Natural killer cell (primary cell): ENCODE measurements at places on chromosomes 3 and 15. TPM values are rescaled to one million over a fixed set of nuclear protein-coding genes. Genes with fewer than 3 reads are reported as not detected.
A peak's percentile ranks its signal among the peaks of the same experiment; 100 is the strongest.

GRCh38 chr15:77483425-77484140 lies 62.9 kb downstream of the HMG20A start:
- DNase-seq = no peak
- no peak overlapping the region for H3K27ac ChIP-seq
- H3K4me3 ChIP-seq = no peak overlapping the region
- no peaks in the 10 kb centered on the region for H3K27me3 ChIP-seq
- H3K4me1 ChIP-seq = no peaks in the 10 kb centered on the region
- H3K36me3 ChIP-seq = peaks cover 57% of the 10 kb centered on the region

DNA sequence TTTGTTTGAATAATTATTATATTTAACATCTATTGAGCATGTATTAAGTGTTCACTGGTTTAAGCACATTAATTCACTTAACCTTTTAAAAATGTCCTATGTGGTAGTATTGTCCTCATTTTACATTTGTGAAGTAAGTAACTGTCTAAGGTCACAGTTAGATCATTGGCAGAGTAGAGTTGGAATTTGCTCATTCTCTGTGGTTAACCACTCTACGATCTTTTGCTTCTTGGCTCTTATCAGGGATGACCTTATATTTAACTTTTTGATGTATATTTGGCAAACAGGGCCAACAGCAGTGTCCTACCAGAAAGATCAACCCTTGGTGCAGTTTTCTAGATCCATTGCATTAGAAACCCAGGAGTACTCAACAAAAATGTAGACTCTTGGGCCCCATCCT lies 34.0 kb downstream of the PXK start:
- DNase-seq = no peak
- no peak overlapping the region for H3K27ac ChIP-seq
- H3K4me3 ChIP-seq = no peak overlapping the region

The KLF15 gene
- total RNA-seq = 0.23 TPM

DNA sequence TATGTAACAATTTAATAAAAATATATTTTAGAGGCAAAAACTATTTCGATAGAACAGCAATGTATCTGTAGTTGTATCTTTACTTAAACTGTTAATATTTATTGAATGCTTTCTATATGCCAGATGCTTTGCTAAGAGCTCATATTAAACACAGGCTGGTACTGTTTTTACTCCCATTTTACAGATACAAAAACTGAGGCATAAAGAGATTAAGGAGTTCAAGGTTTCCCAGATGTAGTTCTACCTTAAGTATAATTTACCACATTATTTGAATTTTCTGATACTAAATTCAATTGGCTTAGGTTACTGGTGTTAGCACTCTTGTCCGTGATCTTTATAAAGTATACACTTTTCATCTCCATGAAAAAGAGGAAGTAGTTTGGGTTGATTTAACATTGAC lies 149.8 kb downstream of the ROBO2 start:
- no peaks in the 10 kb centered on the region for H3K27me3 ChIP-seq
- no peak for DNase-seq
- no peak overlapping the region for H3K27ac ChIP-seq
- H3K4me3 ChIP-seq = no peak overlapping the region
- H3K4me1 ChIP-seq = no peaks in the 10 kb centered on the region
- H3K36me3 ChIP-seq = no peaks in the 10 kb centered on the region

GRCh38 chr15:56869573-56869972 lies 48.9 kb upstream of the TCF12 start:
- no peak overlapping the region for H3K4me3 ChIP-seq
- no peaks in the 10 kb centered on the region for H3K36me3 ChIP-seq
- no peaks in the 10 kb centered on the region for H3K4me1 ChIP-seq
- DNase-seq = no peak

GRCh38 chr15:71592203-71592602 lies 218.2 kb upstream of the NR2E3 start:
- no peak overlapping the region for H3K27ac ChIP-seq
- no peak for DNase-seq
- no peak overlapping the region for H3K4me3 ChIP-seq
- H3K36me3 ChIP-seq = no peaks in the 10 kb centered on the region

GRCh38 chr15:85394554-85395333 lies 14.3 kb downstream of the AKAP13 start:
- no peaks in the 10 kb centered on the region for H3K36me3 ChIP-seq
- no peaks in the 10 kb centered on the region for H3K4me1 ChIP-seq
- H3K27me3 ChIP-seq = no peaks in the 10 kb centered on the region
- H3K27ac ChIP-seq = no peak overlapping the region

The TMEM158 gene
- not detected for total RNA-seq

DNA sequence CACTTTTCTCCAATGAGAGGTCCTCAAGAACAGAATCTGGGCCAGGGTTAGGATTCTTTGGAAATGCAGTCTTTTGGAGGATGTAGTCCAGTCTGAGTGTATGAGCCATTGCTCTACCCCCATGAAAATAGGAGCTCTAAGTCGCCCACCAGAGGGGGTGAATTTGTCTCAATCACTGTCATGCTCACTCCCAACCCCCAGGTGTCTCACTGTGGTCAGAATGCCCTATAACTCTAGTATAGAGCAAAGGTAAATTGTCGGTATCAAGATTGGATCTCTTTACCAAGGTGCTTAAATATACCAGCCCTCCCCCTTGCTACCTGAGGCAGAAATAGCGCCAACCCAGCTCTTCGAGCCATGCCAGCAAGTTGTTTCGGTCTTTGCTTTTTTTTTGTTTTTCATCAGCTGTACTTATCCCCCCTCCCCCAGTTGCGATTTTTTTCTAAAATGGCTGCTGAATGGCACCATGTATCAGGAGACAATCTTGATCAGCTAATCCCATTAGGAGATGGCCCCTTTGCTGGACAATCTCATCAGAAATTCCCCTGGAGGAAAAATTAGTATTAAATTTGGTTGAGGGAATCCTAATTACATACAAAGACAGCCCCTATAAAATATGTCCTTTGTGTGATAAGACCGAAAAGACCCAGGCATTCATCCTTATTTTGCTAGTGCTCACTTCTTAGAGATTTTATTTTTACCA lies 130.7 kb downstream of the EBLN2 start:
- no peaks in the 10 kb centered on the region for H3K4me1 ChIP-seq
- no peaks in the 10 kb centered on the region for H3K27me3 ChIP-seq
- no peak overlapping the region for H3K27ac ChIP-seq
- no peaks in the 10 kb centered on the region for H3K36me3 ChIP-seq
- H3K4me3 ChIP-seq = no peak overlapping the region

DNA sequence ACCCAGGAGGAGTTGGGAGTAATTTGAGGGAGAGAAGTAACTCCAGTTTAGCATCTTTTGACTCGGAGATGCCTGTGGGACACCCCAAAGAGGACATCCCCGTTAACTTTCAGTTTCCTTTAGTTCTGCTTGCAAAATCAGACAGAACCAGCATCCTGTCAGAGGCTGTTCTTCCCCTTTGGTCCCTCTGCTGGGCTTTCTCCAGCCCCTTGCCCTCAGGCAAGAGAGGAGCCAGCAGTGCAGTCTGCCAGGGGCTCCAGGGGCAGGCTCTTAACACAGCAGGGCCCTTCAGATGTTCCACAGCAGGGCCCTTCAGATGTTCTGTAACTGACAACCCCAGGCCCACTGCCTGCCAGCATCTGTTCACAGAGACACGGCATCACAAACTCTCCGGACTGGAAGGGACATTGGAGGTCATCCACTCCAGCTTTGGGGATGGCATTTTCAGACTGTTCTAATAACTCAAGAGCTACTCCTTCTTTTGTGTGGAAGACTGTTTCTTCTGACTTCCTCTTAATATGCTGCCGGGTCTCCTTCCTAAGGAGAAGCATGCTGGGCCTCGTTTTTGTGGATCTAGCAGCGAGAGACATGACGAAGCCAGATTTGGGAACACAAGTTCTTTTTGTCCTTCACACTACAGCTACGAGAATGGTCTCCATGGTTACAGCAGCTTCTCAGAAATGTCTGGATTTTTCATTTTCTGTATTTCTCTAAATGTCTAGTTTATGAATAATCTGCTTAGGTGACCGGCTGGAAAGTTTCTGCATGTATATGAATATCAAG lies 51.9 kb downstream of the KY start:
- no peaks in the 10 kb centered on the region for H3K27me3 ChIP-seq
- H3K27ac ChIP-seq = no peak overlapping the region
- H3K4me3 ChIP-seq = no peak overlapping the region
- no peaks in the 10 kb centered on the region for H3K36me3 ChIP-seq
- DNase-seq = no peak
- peaks cover 6% of the 10 kb centered on the region for H3K4me1 ChIP-seq

DNA sequence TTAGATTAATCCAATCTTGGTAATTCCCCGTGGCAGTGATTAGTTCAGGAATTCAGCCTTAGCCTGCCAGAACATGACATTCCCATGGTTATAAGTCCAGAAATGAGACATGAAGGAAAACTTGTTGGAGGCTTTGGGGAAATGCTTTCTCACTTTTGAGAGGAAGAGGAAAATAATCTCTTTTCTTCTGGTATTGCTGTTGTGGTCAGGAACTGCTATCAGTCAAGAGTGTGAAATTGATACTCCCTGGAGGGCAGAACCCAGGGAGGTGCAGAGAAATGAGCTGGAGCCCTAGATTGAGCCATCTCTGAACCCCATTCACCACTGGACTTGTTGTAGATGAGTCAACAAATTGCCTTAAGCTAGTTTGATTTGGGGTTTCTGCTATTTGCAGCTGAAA lies 38.6 kb upstream of the APH1B start:
- no peaks in the 10 kb centered on the region for H3K36me3 ChIP-seq
- H3K27ac ChIP-seq = no peak overlapping the region
- H3K4me3 ChIP-seq = no peak overlapping the region
- peaks cover 29% of the 10 kb centered on the region for H3K4me1 ChIP-seq

The WWTR1 gene
- total RNA-seq = 0.73 TPM

GRCh38 chr15:62046078-62046743 lies 14.0 kb downstream of the VPS13C start:
- H3K27ac ChIP-seq = peak overlapping the region; percentile 55
- no peak overlapping the region for H3K4me3 ChIP-seq

The SOX2 gene
- not detected for total RNA-seq

GRCh38 chr3:161336661-161337060 lies 34.7 kb downstream of the SPTSSB start:
- H3K27me3 ChIP-seq = no peaks in the 10 kb centered on the region
- H3K27ac ChIP-seq = no peak overlapping the region
- DNase-seq = no peak
- no peaks in the 10 kb centered on the region for H3K36me3 ChIP-seq

DNA sequence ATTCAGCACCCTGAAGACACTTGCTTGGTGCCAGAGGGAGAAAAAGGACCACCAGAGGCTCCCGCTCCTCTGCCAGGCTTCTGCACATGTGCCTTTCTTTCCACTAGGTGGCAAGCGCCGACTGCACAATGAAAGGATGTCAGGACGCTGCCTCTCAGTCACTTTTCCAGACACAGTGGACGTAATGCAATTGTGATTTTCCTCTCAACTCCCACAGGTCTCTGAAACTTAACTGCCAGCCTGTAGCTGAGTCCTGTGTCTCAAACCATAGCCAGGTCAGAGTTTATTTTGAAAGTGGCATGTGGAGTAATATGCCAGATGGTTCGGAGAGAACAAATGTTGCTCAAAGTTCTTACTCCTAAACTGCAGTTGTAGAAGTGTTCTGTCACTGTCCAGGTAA lies 162.9 kb downstream of the ITPR1 start:
- DNase-seq = no peak
- peaks cover 39% of the 10 kb centered on the region for H3K36me3 ChIP-seq
- H3K27me3 ChIP-seq = no peaks in the 10 kb centered on the region

The AVEN gene
- 11.8 TPM for total RNA-seq

DNA sequence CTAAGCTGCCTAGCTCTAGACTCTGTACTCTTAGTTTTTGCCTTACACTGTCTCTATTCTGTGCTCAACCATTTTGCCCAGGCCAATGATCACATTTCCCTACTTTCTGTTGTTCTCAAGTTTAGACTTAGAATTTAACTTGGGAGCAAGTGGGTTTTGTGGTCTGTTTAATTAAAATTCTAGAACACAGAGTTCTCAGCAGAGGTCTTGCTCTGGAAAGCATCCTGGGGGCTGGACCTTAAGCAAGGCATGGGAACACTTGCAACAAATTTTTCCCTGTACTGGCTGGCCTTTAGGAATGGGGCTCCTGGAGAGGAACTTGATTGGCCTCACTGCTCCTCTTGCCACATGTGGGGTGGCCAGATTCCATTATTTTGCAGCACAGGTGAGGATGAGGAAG lies 236.3 kb upstream of the LRTM1 start:
- H3K36me3 ChIP-seq = no peaks in the 10 kb centered on the region
- DNase-seq = no peak
- H3K27ac ChIP-seq = no peak overlapping the region
- H3K4me3 ChIP-seq = no peak overlapping the region
- H3K27me3 ChIP-seq = no peaks in the 10 kb centered on the region

GRCh38 chr15:69595009-69595791 lies 142.6 kb downstream of the RPLP1 start:
- no peak for DNase-seq
- peaks cover 20% of the 10 kb centered on the region for H3K4me1 ChIP-seq
- no peak overlapping the region for H3K4me3 ChIP-seq
- H3K27ac ChIP-seq = no peak overlapping the region
